ENCODE measurements at places on chromosomes 3 and 15. TPM values are rescaled to one million over a fixed set of nuclear protein-coding genes. Genes with fewer than 3 reads are reported as not detected.

DNA sequence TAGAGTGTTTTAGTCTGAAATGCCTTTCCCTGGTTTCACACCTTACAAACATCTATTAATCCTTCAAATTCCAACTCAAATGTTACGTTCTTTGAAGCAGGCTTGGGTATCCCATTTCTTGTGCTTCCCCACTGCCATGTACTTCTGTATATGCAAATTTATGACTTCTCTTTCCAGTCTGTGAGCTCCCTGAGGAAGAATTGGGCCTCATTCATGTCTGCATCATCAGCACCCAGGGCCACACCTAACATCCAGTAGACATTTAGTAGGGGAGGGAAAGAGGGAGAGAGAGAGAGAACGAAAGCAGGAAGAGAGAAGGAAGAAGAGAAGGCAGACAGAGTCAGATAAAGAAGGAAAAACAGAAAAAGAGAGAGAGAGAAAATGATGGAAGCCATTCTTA lies 53.3 kb upstream of the KY start:
- DNase-seq: no peak
- H3K27ac ChIP-seq: no peak overlapping the region
- H3K36me3 ChIP-seq: no peaks in the 10 kb centered on the region
- H3K27me3 ChIP-seq: no peaks in the 10 kb centered on the region

GRCh38 chr3:10933470-10933804 lies 59.1 kb upstream of the SLC6A1 start:
- H3K4me1 ChIP-seq: peaks cover 16% of the 10 kb centered on the region
- DNase-seq: no peak
- H3K27ac ChIP-seq: peak overlapping the region; percentile 36
- H3K4me3 ChIP-seq: no peak overlapping the region
- H3K36me3 ChIP-seq: no peaks in the 10 kb centered on the region
- no peaks in the 10 kb centered on the region for H3K27me3 ChIP-seq

- H3K27ac ChIP-seq: no peak overlapping the region
- no peaks in the 10 kb centered on the region for H3K36me3 ChIP-seq
- H3K4me1 ChIP-seq: no peaks in the 10 kb centered on the region
- no peak overlapping the region for H3K4me3 ChIP-seq
- no peaks in the 10 kb centered on the region for H3K27me3 ChIP-seq
Observed at GRCh38 chr15:81363276-81363675, 10.7 kb downstream of the TMC3 start.

DNA sequence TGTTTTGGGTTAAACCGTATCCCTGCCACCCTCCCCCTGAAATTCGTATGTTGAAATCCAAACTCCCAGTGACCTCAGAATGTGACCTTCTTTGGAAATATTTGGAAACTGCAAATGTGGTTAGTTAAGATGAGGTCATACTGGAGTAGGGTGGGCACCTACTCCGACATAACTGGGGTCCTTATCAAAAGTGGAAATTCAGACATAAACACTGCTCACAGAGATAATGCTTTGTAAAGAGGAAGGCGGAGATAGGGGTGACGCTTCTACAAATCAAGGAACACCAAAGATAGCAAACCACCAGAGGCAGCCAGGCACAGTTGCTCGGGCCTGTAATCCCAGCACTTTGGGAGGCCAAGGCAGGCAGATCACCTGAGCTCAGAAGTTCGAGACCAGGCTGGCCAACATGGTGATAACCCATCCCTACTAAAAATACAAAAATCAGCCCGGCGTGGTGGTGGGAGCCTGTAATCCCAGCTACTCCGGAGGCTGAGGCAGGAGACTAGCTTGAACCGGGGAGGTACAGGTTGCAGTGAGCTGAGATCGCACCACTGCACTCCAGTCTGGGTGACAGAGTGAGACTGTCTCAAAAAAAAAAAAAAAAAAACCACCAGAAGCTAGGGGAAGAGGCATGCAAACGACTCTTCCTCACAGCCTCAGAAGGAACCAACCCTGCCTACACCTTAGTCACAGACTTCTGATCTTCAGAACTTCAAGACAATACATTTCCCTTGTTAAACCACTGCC lies 51.1 kb upstream of the CHD2 start:
- no peak overlapping the region for H3K27ac ChIP-seq
- H3K4me1 ChIP-seq: peaks cover 14% of the 10 kb centered on the region
- no peak overlapping the region for H3K4me3 ChIP-seq
- no peaks in the 10 kb centered on the region for H3K27me3 ChIP-seq
- H3K36me3 ChIP-seq: no peaks in the 10 kb centered on the region

Gene CHRNA5
- 1.5 TPM for total RNA-seq

Gene HCN4
- 2.2 TPM for total RNA-seq

Gene TRIM71
- total RNA-seq: 17.2 TPM

Gene ADCY5
- total RNA-seq: 1.2 TPM

Gene KCNAB1
- 0.72 TPM for total RNA-seq

Gene CLASP2
- total RNA-seq: 56.3 TPM

Gene LRRC31
- total RNA-seq: not detected

Gene GPD1L
- 11.0 TPM for total RNA-seq
